ENCODE measurements at places on chromosomes 7 and 10.

GRCh38 chr7:133331861-133332260 lies 79.0 kb downstream of the EXOC4 start:
- no peak for DNase-seq

GRCh38 chr10:1687190-1687589 lies 50.1 kb downstream of the ADARB2 start:
- peak; percentile 6 for DNase-seq

GRCh38 chr10:82288461-82288881 lies 413.5 kb downstream of the NRG3 start:
- peak; percentile 8 for DNase-seq

DNA sequence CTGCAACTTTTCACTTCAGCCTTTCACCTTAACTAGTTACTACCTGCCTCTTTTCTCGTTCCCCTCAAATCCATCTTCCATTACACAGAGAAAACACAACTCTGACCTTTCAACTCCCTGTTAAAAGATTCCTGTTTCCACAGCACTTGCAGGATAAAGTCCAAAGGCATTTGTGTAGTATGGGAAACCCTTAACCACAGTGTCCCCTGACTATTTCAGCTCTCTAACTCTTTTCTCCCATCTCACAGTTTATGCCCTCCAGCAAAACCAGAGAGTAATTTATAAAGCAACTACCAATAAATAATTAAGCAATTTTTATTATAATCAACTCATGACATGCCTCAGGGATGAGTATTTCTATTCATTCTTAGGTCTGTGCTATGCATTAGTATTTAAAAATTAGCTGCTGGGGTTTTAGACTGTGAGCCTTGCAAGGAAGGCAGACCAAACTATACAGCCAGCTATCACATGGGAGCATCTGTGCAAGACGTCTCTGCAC lies 51.0 kb downstream of the COL1A2 start:
- DNase-seq: no peak

GRCh38 chr7:141915565-141915964 lies 634 bp upstream of the OR9A4 start:
- peak; percentile 79 for DNase-seq

- DNase-seq: no peak
These were observed 7.3 kb downstream of the NPY start for GRCh38 chr7:24291271-24291670.

DNA sequence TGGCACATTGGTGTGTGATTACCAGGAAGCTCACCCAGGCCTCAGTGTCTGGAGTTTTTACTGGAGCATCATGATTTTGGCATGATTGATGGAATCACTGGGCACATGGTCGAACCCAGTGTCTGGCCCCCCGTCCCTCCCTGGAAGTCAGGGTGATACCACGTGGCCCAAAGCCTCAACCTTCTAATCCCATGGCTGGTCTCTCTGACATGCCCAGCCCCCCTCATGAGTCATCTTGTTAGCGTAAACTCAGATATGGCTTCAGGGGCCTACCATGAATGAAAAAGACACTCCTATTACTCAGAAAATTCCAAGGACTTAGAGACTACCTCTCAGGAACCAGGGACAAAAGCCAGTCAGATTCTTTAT lies 109.3 kb downstream of the GRK5 start:
- DNase-seq: peak; percentile 73

DNA sequence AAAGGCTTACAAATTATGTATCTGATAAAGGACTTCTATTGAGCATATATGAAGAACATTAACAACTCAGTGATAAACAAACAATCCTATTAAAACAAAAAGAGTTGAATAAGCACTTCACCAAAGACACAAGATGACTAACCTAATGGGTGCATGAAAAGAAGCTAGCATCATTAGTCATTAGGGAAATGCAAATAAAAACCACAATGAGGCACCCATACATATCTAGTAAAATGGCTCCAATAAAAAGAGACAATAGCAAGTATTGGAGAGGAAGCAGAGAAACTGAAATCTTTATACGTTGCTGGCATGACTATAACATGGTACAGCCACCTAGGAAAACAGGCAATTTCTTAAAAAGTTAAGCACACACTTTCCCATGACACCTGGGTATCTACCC lies 77.6 kb upstream of the ZMIZ1 start:
- peak; percentile 58 for DNase-seq

DNA sequence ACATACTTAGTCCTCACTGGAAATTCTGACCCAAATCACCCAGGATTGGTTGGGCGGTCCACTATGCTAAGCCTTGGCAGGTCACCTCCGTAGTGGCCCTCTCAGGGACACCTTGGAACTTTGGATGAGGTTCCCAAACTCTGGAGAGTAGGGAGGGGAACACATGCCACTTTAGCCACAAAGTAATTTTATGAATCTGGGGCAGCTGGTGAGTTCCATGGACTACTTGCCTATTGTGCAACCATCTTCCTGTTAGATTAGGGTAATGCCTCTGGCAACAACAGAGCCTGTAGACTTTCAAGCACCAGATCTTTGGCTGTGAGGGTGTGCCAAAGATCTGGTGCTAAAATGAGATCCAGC lies 77.7 kb downstream of the ITGB8 start:
- DNase-seq: no peak

GRCh38 chr7:41501466-41501865 lies 201.4 kb downstream of the INHBA start:
- no peak for DNase-seq

GRCh38 chr7:156206174-156206573 lies 393.9 kb upstream of the SHH start:
- DNase-seq: no peak

GRCh38 chr10:73886661-73887293 lies 12.4 kb upstream of the CAMK2G start:
- DNase-seq: no peak

- no peak for DNase-seq
These were observed 281.1 kb downstream of the CDK14 start for GRCh38 chr7:90877201-90877600.

DNA sequence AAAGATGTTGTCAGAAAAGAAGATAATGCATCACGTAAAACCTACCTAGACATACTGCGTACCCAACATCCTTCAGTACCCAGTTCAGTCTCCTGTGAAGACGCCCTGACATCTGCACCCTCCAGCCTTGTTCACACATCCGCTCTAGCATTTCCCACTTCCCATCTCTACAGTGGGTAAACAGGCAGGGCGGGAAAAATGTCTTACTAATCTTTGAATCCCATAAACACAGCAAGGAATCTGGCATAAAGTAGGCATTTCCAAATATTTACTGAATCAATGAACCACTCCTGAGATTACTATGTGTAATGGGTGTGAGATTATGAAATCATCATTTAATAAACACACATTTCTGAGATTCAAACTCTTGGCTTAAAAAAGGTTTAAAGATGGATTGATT lies 132.8 kb downstream of the GLI3 start:
- no peak for DNase-seq

GRCh38 chr7:135160858-135161653 lies 9.5 kb downstream of the CYREN start:
- DNase-seq: no peak

GRCh38 chr10:26372513-26373354 lies 65.4 kb upstream of the APBB1IP start:
- DNase-seq: no peak

GRCh38 chr7:1562116-1562515 lies 6.1 kb upstream of the TMEM184A start:
- DNase-seq: no peak

DNA sequence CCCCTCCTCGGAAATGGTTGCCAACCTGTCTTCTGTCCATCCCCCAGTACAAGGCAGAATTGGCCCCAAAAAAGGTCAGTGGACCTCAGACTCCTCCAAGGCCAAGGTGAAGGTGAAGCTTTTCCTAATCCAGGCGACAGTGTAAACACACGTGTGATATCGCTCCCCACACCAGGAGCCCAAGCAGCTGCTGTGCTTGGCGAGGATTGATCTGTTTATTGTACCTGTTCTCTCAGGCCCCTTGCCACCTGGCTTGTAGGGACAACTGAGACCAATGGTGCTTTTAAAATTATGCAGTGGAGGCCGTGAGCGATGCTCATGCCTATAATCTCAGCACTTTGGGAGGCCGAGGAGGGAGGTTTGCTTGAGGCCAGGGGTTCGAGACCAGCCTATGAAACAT lies 66.1 kb upstream of the GTF2IRD1 start:
- no peak for DNase-seq

DNA sequence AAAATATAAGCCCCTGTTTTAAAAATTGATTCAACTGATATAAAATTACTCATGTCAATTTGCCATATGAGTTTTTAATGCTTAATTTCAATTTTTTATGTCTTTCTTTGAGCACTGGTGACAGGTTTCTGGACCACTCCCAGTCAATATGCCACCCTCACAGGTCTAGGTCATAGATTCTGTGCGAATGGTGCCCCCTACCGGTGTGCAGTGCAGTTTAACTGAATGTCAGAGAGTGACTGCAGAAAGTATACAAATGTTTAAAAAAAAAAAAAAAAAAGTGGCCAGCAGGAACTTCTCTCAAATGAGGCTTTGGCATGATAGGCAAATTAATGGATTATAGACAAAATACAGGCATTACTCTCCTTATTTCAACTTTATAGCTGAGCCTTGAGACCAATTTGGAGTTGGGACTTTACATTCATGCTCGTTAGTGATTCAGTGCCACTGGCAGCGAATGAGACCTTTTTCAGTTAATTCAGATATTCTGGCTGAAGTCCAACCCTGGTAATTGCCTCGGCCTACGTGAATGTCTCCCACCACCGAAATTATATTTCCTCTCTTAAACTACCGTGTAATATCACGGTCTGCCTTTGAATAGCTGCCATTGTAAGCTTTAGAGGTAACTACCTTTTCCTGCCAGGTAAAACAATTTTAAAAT lies 427.6 kb downstream of the PHTF2 start:
- peak; percentile 47 for DNase-seq

GRCh38 chr10:103277713-103278536 lies 987 bp downstream of the INA start:
- DNase-seq: no peak

GRCh38 chr7:143877098-143877497 lies 24.9 kb downstream of the TCAF1 start:
- no peak for DNase-seq

DNA sequence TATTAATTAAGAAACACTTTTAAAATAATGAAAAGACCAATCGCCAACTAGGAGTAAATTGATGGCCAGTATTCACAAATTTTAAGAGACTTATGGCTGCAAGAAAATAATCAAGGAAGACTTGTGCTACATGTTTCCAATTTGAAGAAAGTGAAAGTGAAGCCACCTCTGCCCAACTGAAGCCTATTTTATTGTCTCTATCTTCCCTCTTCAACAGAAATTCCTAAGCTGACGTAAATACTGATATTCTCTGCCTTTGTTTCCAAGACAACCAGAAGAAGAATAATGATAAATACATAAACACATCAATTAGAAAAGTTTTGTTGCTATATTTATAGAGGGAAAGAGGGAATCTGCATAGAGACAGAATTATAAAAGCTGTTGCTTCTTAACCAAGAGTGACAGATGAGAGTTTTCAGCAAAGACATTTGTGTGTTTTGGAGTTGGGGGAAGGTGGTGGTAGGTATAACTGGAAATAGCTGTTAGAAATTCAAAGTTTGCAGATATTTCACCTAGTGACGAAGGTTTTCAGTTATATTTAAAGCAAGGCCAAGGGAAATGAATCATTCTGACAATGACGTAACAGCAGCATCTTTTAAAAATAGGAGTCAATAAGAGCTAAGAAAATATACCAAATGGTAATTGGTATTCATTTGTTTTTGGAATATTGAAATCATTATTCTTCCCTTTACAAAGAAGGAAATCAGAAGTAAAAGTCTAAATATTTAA lies 576.6 kb upstream of the SORCS1 start:
- DNase-seq: no peak

- DNase-seq: peak; percentile 2
These were observed 70.5 kb upstream of the ABI1 start for GRCh38 chr10:26931223-26931622.

GRCh38 chr7:68216051-68216450 lies 1219.4 kb downstream of the TYW1 start:
- DNase-seq: no peak

GRCh38 chr7:158945519-158945918 lies 89.2 kb downstream of the DYNC2I1 start:
- DNase-seq: no peak

Data from SW480 (cell line).